A172 (cell line): ENCODE measurements at places on chromosomes 11 and 22.

GRCh38 chr11:72736452-72737069, 15.6 kb downstream of the ARAP1 start:
- DNase-seq = peak; percentile 81

GRCh38 chr22:27843441-27843840, 41.9 kb upstream of the MN1 start:
- DNase-seq = no peak

GRCh38 chr22:29700206-29700899, 19.4 kb upstream of the CABP7 start:
- DNase-seq = peak; percentile 21

GRCh38 chr11:101277036-101277435, 147.4 kb upstream of the PGR start:
- DNase-seq = no peak

GRCh38 chr11:32312206-32312817, 123.0 kb downstream of the WT1 start:
- DNase-seq = peak; percentile 75

- no peak for DNase-seq
Observed at GRCh38 chr11:16169541-16169940, 186.8 kb downstream of the SOX6 start.

DNA sequence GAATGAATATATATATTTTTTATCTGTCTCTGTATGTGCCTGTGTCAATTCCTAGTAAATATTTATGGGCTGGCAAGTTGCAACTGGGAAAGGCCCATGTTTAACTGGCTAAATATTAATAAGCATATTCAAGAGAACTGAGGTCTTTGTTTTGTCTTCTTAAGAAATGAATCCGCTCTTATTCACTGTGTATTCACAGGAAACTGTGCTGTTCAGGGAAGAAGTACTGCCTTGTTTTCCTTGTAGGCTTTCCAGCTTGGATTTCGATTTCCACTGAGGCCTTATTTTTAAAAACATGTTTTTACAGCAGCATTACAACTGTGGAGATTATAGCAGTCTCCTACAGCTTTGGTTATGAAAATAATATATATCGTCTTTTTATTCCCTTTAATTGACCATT, 64.7 kb downstream of the LDLRAD3 start:
- DNase-seq = no peak

GRCh38 chr11:101034076-101034475, 95.5 kb downstream of the PGR start:
- DNase-seq = no peak

DNA sequence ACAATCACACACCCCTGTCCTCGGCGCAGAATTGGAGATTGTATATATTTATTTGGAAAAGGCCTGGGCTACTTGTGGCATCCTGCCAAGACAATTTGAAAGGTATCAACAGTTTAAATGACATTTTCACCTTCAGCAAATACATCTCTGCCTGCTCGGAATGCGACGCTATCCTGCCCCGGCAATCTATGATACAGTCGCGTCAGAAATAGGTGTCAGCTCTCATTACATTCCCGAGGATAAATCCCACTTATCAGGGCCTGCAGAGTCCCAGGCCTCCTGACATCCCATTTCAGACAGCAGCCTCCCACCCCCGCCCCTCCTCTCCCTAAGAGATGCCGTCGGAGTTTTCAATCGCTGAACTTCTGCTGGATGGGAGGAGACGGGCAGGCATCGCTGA, 114.7 kb downstream of the BRD1 start:
- DNase-seq = no peak

- DNase-seq = no peak
Observed at GRCh38 chr11:1162491-1163311, 4.9 kb downstream of the MUC5AC start.

- peak; percentile 63 for DNase-seq
Observed at GRCh38 chr11:128904656-128905344, 13.6 kb downstream of the KCNJ5 start.

DNA sequence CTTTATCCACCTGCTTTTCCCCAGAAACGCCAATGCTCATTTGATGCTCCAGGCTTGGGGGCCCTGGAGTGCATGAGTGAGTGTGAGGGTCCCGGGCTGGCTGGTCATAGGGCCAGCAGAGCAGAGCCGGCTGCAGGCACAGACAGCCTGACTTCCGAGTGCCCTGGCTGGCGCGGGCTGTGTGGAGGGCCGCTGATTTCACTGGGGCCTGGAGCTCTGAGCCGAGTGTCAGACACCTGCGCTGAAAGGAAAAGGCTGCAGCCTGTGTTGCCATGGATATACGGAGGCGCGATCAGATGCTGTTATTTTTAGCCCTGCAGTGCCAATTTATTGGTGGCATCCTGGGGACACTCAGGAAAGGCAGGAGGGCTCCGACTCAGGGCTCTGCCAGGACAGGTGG, 87.6 kb downstream of the ST3GAL4 start:
- no peak for DNase-seq

DNA sequence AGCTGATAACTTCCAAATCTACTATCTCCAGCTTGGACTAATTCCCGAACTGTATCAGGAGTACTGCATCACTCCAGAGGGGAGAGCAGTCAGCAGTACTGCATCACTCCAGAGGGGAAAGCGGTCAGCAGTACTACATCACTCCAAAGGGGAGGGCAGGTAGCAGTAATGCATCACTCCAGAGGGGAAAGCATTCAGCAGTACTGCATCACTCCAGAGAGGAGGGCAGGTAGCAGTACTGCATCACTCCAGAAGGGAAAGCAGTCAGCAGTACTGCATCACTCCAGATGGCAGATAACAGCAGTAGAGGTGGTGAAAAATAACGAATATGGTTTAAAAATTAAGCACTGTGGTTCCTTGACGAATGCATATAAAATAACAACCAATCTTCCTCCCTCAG, 8.4 kb downstream of the CWC15 start:
- DNase-seq = no peak

DNA sequence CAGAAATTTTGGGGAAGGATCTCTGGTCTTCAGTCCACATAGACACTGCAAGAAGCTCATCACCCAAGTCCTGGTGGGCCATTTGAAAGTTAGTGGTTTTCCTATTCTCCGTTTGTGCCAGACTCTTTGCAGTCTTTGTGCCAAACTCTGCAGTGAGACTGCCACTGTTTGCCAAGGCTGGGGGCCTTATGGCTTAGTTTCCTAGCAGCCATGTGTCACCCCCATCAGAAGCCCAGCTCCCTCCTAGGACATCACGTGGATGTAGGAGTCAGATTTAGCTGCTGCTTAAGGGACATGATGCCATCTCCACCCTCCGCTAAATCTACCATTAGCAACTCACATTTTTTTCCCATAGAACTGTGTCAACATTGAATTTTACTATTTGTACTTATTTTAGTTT, 220.0 kb downstream of the C11orf91 start:
- no peak for DNase-seq

DNA sequence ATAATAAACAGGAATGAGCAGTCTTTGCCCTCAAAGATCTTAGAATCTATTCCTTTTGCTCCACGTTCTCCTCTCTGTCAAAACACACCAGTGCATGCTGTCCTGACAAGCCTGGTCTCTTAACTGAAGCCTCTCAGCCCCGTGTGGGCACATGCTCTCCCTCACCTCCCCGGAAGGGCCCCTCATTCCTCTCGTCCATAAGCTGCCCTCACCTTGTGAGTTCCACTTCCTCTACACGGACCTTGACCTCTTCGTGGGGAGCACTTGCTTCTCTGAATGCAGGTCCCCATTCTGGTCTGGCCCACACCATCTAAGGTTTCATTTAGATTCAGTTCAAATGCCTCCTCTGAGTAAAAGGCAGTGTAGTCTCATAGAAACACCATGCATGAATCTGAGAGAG, 412.3 kb upstream of the SYN3 start:
- no peak for DNase-seq

- no peak for DNase-seq
Observed at GRCh38 chr11:113977701-113978100, 2.8 kb downstream of the HTR3A start.

DNA sequence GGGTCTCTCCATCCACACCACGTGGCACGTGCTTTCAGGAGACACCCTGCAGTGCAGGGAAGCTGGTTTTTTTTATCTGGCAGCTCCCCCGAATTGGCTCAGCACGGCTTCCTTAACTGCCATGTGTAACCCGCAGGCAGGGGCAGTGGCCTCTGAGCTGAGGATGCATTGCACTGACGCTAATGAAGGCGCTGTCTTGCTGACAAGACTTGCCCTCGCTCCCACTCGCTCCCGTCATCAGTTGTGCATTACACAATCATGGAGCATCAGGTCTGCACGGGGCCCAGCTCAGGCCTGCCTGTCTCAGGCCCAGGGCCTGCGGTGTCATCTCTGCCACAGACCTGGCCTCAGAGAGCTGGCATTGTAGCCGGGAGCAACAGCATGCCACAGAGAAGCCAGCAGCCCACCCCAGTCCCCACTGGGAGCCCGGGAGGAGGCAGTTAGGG, 95.9 kb downstream of the ARHGAP8 start:
- no peak for DNase-seq

GRCh38 chr11:5196067-5196466, 4.4 kb downstream of the OR51V1 start:
- DNase-seq = no peak

- no peak for DNase-seq
Observed at GRCh38 chr11:575313-575995, 816 bp upstream of the PHRF1 start.

GRCh38 chr11:30740091-30740490, 153.9 kb upstream of the MPPED2 start:
- DNase-seq = no peak

DNA sequence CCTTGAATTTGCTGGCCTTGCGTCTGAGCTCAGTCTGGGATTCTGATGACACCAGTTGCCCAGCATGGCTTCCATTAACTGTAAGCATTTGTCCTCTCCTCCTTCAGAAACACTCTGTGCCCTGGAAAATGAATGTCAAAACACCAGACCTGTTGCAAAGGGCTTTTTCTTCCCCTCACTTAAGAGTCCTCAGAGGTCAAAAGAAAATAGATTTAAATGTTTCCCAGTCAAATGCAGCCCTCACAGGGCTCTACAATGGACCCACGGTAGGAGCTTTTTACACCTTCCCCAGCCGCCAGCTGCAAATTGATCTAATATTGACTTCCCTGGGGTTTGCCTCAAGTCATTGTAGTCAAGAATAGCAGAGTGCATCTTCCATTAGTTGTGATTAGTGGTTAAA, 332.2 kb downstream of the INSC start:
- no peak for DNase-seq

DNA sequence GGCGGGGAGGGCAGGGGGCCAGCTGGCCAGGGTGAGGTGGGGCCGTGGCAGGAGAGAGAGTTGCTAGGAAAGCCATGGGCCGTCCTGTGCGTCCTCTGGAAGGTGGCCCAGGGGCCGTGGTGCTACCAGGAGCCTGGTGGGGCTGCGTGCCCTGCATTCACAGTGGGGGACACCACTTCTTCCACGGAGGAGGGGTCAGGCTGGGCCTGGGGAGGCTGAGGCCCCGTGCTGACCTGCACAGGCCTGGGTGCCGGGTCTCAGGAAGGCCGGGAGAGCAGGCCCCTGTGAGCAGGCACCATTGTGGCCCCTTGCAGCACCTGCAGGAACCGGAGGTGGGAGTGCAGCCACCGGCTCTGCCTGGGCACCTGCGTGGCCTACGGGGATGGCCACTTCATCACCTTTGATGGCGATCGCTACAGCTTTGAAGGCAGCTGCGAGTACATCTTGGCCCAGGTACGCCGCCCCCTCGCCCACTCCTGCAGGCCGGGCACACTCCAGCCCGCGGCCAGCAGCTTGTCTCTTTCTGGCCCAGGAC, 12.0 kb downstream of the MUC5B start:
- no peak for DNase-seq

DNA sequence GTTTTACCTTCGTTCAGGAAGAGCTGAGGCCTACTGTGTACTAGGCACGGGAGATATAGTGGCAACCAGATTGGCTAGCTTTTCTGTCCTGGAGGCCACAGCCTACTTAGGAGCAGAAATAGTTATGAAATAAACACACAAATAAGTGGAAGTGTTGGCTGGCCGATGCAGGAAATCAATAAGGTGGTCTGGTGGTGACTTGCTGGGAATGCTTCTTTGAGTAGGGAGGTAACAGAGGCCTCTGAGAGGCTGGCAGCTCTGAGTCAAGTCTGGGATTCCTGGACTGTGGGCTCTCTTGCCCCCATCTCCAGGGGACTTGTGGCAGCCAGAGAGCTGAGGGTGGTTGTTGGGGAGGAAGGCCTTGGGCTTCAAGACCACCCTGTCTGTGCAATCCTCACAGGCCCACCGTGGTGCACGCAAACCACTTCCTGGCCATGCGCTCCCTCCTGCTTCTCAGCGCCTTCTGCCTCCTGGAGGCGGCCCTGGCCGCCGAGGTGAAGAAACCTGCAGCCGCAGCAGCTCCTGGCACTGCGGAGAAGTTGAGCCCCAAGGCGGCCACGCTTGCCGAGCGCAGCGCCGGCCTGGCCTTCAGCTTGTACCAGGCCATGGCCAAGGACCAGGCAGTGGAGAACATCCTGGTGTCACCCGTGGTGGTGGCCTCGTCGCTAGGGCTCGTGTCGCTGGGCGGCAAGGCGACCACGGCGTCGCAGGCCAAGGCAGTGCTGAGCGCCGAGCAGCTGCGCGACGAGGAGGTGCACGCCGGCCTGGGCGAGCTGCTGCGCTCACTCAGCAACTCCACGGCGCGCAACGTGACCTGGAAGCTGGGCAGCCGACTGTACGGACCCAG, 4.1 kb downstream of the SERPINH1 start:
- no peak for DNase-seq

DNA sequence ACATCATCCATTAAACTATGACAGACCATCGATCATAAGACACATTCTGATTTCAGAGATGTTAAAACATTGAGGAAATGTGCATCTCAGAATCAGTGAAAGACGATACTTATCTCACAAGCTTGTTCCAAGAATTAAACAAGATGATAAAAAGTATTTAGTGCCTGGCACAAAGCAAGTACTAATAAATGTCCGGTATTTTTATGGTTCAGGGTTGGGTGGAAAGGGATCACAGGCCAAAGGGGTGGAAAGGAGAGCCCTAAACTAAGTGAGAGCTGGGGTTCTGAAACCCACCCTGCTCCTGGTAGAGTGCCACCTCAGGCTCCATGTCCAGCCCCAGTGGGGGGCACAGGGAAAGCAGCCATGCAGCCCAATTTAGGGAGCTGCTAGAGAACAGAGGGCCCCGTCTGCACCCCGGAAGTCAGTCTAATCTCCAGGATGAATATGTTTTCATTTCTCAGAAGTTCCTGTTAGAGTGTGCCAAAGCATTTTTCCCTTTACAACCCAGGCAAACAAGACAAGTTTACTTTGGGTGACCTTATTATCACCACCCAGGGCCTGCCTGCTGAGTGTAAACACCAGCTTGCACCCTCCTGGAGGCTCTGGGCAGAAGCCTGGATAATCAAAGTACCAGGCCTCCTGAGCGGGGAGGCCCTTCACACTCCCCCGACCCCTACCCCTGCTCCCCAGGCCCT, 3.8 kb upstream of the CREB3L1 start:
- no peak for DNase-seq
